T-helper 1 cell (primary cell): ENCODE measurements at places on chromosomes 7 and 10.

GRCh38 chr7:30975256-30975899, 11.6 kb downstream of the GHRHR start:
- no peak for DNase-seq

GRCh38 chr7:130886438-130887135, 152.6 kb upstream of the KLF14 start:
- DNase-seq = no peak

GRCh38 chr7:155457544-155458110, 302 bp upstream of the EN2 start:
- DNase-seq = no peak

DNA sequence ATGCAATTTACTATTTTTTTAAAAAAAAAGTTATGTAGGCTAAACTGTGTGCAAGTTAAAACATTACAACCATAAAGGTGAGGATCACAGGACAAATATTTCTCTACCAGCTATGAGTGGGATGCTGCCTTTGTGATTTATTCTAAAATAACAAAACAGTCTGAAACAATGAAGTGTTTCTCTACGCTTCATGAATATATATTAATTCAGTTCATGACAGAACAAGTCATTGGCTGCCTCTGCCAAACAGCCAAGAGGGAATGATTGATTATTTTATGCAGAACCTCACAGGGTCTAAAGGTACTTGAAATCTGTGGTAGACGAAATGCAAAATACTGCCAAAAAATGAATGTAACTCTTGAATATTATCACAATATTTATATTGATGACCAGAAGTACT, 29.0 kb upstream of the SOSTDC1 start:
- DNase-seq = no peak

DNA sequence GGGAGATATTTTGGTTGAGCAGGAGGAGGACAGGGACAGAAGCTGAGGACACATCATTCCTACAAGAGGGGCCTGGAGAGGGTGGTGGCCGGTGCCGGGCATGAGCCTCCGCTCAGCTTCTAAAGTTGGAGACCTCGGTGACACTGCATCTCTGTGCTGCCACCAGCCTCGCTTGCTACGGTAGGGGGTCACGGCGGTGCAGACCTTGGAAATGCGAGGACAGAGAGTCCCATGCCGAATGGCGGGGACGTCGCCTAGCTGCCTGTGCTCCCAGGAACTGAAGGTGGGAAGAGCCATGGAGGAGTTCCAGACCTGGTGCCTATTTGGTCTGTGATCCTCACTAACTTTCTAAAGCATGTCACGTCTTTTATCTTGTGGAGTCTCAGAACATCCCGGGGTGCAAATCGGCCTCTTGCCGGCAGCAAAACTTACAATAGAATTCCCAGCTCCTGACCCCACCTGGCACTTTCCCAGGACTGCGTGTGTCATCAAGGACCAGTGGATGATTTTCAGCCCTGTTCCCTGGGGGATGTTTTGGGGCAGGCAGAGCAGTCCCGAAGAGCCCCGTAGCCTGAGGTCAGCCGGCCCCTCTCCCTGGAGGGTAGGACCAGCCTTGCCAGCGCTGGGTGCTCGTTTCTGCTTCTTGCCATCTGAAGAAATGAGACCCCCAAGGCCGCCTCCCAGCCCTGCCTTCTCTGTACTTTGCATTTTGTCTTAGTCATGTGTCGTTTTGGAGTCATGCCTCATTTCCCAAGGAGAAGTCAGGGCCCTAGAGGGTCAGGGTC, 205.8 kb upstream of the SHH start:
- no peak for DNase-seq

GRCh38 chr7:131045526-131045925, 282.1 kb upstream of the MKLN1 start:
- no peak for DNase-seq

GRCh38 chr7:133288970-133289369, 36.1 kb downstream of the EXOC4 start:
- no peak for DNase-seq

- DNase-seq = no peak
These were observed 14.1 kb downstream of the PRKAG2 start for GRCh38 chr7:151862606-151863381.

DNA sequence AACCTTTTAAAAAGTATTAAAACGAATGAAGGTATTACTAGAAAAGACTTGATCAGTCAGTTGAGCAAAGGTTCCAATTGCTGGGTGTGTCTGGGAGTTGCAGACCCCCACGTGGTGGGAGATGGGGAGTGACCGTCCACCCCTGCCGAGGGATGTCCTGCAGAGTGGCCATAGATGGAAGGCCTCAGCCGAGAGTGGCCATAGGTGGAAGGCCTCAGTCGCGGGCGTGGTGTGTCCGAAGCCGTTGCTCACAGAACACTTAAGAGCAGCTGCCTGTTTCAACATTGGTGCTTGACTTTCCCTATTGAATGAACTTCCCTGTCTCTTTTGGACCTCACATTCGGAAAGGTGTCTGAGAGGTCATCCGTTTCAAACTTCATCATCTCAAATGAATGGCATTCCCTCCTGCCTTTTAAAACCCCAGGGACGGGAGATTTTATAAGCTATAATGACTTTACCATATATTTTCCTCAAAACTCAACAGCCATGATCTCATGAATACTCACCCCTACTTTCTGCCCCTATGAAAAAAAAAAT, 69.4 kb downstream of the CAMK1D start:
- DNase-seq = no peak

- no peak for DNase-seq
These were observed 21.7 kb upstream of the PWWP2B start for GRCh38 chr10:132375116-132375794.

GRCh38 chr10:44581996-44582395, 197.1 kb upstream of the CXCL12 start:
- no peak for DNase-seq

DNA sequence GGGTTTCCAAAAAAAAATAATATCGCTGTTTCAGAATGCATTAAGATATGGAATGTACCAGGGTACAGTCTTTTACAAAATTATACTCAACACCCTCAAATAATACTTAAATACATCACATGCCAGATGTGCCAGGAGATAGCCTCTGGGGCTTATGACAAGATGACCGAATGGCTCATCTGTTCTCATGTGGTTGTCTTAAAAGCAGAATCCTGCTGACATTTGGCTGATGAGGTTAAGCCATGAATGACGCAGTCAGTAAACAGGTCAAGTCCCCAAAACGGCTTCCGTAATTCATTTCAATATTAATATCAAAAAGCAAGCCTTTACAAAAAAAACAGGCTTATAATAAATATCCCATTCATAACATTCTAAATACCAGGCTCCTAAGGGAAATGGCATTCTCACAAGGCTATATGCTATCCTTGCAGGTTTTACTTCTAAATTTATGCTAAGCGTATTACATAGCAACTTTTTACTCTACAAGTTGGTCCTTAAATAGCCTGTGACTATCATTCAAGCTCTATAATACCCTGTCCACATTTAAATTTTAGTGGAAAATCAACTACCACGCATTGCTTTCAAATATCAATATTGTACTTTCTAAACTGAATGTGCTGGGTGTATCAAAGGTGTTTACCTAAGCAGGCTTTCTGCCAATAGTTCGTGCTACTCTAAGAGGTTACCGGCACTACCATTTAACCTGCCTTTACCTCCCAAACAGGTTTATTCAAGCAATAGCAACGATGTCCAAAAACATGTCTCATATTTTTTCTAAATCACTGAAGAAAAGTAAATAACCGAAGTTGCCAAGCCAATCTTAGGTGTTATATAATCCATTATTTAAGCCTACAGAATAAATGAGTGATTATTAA, 15.6 kb downstream of the SMURF1 start:
- DNase-seq = no peak

DNA sequence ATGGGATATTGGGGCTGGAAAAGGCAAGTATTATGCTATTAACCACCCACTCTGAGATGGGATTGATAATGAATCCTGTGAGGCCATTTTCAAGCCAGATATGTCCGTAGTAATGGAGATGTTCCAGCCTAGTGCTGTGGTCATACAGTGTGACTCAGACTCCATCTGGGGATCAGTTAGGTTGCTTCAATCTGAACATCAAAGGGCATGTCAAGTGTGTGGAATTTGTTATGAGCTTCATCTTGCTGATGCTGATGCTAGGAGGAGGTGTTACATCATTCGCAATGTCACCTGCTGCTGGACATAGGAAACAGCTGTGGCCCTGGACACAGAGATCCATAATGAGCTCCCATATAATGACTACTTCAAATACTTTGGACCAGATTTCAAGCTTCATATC, 144.7 kb downstream of the PLCE1 start:
- no peak for DNase-seq

GRCh38 chr10:57224811-57225210, 863.8 kb upstream of the ZWINT start:
- no peak for DNase-seq

DNA sequence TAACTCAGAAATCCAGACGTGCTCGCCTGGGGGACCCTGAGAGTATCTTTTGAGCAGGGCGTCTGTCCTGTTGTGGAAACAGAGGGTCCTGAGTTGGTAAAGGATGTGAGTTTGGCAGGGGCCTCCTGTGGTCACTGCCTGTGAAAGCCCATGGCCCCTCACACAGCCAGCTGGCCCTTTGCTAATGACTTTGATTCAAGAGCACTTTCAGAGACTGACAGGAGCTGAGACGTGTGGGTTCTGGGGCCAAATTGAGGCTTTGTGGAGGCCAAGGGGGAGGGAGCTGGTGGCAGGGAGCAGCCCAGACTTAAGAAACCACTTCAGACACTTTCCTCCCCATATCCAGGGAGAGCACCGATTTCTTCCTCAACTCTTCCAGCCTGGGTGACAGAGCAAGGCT, 459.4 kb upstream of the FOXK1 start:
- no peak for DNase-seq

- no peak for DNase-seq
These were observed 33.0 kb downstream of the ORC5 start for GRCh38 chr7:104174798-104175197.

GRCh38 chr10:89392974-89393373, 551 bp downstream of the IFIT1 start:
- DNase-seq = no peak

GRCh38 chr10:86974484-86974883, 6.2 kb downstream of the ADIRF start:
- DNase-seq = no peak

DNA sequence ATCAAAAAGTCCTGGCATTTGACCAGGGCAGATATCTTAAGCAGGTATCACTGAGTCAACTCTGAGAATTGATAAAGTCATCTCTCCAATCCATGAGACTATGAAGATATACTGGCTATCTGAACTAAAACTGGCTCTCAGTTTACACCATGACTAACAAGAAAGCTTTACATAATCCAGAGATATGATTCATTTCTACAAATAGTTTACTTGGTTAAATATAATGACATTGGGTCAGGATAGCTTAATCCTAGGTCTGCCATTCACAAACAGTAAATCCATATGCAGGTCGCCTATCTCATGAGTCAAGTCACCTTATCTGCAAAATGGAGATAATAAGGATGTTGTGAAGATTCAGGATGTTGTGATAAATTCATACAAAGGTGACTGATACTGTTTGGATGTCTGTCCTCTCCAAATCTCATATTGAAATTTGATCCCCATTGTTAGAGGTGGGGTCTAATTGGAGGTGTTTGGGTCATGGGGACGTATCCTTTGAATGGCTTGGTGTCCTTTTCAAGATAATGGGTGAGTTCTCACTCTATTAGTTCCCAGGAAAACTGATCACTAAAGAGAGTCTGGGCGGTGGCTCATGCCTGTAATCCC, 117.4 kb downstream of the JMJD1C start:
- no peak for DNase-seq

DNA sequence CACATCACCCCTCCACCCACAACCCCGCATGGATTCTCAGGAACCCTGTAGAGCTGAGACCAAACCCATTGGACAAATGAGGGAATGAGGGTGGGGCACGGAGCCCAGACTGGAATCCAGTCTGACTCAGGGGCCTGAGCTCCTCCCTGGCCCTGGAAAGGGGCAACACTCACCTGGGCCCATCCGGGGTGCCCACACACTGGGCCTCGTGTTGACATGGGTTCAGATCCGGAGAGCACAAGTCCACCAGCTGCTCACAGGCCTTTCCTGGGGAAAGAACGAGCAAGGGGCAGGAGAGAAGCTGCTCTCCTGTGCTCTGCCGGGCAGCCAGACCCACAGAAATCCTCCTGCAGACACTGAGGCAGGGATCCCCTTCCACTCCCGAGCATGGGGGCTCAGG, 172.2 kb downstream of the SLIT1 start:
- DNase-seq = no peak

DNA sequence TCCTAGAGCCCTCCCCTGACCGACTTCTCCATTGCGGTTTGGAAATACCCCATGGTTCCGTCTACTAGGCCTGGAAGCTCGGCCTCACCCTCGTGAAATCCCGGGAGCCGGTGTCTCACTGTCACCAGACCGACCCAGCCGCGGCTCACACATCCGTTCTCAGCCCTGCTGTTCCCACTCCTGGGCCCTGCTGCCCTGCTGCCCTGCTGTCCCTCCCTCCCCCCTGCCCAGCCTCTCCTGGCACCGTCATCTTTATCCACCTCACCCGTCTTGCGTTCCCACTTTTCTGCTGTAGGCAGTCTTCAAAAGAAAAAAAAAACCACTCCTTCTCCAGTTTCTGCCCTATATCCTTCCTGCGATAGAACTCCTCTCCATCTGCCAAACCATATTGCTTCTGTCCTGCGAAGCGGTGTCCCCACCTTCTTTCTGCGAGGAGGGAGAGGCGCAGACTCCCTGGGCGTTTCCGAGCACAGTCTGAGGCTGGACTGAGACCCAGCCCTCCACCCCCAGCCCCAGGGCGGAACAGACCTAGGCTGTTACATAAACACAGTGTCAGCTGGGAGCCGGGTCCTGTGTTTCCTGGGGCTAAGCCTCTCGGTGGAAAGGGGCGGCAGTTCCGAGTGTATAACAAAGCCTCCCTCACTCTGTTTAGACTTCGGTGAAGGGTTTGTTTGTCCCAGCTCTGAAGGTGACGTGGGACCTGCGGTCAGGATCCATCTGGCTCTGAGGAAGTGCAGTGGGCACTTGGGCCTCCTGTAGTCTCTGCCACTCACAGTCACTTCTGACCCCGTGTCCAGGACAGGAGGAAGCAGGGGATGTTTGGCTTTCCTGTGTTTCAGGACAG, 2.8 kb downstream of the AGAP3 start:
- no peak for DNase-seq

GRCh38 chr7:45919231-45919784, 1.8 kb downstream of the IGFBP3 start:
- DNase-seq = no peak
